COR-L47 (cell line): ENCODE measurements at places on chromosomes 12 and 14.

DNA sequence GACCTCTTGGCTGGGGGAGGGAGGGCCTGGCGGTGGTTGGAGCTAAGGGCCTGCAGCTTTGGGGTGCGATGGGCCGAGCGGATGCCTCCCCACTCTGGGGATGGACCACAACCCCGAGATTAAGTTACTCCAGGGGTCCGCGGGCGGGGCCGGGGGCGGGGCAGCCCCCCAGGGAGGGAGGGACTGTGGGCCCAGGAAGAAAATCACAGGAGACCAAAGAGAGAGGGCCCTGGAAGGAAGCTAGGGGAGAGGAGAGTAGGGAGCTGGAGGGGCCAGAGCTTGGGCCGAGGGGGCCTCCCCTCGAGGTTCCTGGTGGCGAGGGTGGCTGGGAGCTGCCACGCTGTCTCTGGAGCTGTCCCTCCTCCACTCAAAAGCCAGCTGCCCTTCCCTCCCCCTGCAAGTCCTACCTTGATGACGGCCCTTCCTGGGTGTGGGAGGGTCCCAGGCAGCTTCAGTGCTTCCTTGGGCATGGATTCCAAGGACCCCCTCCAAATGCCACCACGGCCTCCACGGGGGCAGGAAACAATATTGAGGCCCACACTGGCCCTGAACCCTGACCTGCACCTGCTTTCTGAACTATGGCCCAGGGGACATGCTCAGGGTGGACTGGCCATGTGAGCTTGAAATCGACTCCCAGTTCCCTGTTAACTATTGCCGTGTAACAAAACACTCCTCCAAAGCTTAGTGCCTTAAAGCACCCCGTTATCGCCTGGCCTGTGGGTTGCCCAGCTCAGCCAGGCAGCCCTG lies 610 bp upstream of the NUDT14 start:
- no peak for DNase-seq

- peak; percentile 3 for DNase-seq
Observed at GRCh38 chr14:51507511-51507905, 144.2 kb upstream of the FRMD6 start.

DNA sequence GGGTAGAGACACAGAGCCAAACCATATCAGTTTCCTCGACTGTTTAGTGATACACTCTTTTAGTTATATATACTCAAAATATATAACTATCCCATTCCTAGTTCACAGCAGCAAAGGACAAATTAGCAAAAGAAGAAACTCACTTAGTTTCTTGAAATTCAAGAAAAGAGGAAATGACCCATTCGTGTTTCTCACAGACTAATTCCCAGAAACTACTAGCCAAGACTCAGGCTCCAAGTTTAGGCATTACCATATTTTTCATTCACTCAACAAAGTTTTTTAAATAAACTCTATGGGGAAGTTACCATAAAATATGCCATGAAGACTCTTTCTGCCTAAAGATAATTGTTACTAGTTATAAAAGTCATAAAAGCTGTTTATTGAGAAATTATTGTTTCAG lies 152.3 kb upstream of the DAAM1 start:
- no peak for DNase-seq

DNA sequence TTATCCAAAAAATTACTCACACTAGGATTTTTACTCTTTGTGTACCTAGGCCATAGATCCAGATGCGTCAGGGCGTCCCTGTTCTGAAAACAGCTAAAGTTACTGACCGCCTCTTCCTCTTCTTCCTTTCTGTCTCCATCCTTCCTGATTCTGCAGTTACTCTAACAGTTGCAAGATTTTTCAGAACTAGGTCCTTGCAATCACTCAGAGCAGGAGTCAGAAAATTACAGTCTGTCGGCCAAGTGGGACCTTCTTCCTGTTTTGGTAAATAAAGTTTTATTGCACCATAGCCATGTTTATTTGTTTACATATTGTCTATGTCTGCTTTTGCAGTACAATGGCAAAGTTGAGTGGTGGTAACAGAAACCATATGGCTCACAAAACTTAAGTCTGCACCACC lies 25.6 kb upstream of the FGF6 start:
- DNase-seq = no peak

GRCh38 chr14:54931598-54932340 lies 29.1 kb upstream of the GCH1 start:
- no peak for DNase-seq
